ENCODE measurements at places on chromosomes 4 and X.

GRCh38 chrX:43909141-43909540 is 26.9 kb upstream of the MAOB start:
- no peak for DNase-seq

DNA sequence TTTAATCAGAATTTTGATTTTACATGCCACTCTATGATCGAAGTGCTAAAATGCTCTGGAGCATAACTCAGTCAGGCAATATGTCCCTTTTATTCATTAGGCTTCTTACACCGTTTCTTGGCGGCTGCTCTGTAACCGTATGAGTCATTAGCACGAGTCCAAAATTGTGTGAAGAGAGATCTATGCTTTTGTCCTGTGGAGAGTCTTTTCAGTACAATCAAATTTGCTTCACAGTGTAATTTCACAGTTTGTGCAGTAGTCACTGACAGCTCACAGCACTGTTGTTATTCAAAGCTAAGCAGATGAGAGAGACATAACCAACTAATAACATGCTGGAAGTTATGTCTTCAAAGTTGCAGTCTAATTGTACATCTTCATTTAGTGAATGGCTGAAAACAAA is 167.8 kb downstream of the PCDH10 start:
- peak; percentile 20 for DNase-seq

- no peak for DNase-seq
Observed at GRCh38 chr4:140888054-140888453, 131.9 kb upstream of the TBC1D9 start.

- DNase-seq: no peak
Observed at GRCh38 chr4:55758570-55758969, 61.0 kb upstream of the EXOC1L start.

- peak; percentile 79 for DNase-seq
Observed at GRCh38 chr4:1337376-1337831, 9.6 kb upstream of the UVSSA start.

DNA sequence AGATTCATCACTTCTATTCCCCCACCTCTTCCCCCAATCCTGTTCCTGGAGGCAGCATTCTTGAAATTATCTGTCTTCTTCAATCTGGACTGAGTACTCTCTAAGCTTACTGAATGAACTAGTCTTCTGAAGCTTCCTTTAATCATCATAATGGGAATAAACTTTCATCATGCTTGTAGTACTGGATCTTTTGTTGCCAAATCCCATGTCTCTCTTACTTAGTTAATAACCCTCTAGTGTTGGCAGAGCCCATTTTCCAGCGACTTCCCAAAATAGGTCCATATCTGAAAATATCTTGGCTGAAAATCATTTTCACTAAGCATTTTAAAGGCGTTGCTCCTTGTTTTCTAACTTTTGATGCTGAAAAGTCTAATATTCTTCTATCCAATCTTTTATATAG is 39.6 kb downstream of the RPS6KA3 start:
- DNase-seq: no peak

DNA sequence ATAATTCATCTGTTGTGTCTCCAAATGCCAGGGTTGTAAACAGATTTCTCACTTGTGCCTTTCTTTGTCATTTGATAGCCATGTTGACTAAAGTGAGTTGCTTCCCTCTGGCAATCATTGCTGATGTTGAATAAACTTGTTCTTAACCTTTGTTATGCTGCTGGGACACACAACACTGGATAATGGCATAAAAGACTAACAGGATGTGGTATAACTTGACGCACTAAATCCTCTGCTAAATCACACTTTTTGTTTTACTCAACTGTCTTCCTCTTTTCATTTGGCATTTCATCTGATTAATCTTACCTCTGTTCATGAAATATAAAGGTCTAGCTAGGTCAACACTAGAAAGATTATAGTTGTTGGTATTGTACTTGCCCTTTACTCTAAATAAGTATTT is 17.6 kb upstream of the CXCL5 start:
- DNase-seq: no peak

GRCh38 chr4:47882228-47882627 is 32.2 kb downstream of the NFXL1 start:
- DNase-seq: no peak

GRCh38 chrX:110321081-110321480 is 3.2 kb upstream of the AMMECR1 start:
- DNase-seq: no peak

DNA sequence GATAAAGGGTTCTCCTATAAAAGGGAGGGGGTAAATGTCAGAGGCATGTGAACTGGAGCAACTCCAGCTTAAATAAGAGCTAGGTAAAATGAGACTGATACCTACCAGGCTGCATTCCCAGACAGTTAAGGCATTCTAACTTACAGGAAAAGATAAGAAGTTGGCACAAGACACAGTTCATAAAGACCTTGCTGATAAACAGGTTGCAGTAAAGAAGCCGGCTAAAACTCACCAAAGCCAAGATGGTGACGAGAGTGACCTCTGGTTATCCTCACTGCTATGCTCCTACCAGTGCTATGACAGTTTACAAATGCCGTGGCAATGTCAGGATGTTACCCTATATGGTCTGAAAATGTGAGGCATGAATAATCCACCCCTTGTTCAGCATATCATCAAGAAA is 13.1 kb upstream of the SULT1B1 start:
- DNase-seq: no peak

- DNase-seq: no peak
Observed at GRCh38 chr4:109301651-109302360, 652 bp downstream of the COL25A1 start.

DNA sequence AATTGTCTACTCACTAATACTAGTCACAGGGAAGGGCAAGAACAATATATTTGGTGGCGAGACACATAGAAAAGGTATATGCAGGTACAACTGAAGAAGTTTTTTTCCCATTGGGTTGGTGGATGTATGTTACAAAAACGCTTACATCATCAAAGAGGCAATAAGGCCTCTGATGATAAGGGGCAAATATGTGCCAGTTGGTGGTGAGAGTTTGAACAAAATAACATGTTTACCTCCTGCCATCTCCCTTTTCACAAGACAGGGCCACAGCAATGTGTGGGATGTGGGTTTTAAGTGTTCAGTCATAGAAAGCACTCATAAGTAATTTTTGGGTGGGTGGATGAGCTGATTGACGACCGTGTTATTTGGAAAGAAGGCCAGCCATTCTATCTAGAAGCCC is 41.7 kb downstream of the PAGE2 start:
- DNase-seq: no peak

DNA sequence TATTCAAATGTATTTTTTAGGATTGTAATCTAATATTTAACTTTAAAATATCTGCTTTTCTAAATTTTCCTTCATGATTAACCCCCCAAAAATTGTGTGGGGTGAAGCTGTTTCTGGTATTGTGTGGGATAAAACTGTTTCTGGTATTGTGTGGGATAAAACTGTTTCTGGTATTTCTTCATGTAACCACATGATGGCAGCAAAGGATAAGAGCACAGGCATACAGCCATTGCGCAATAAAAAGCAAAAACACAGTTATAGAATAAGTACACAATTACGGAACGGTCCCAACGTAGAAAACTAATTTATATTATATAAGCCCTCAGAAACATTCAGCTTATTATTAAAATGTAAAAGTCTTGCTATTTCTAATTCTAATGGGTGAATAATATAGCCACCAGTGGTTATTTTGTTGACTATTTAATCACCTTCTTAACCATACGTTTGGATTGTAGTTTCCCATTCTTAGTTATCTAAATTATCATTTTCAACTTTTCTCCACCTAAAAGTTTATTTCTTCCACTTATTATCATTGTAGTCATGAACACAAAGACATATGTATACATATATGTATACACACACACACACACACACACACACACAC is 333.9 kb upstream of the FSTL5 start:
- peak; percentile 23 for DNase-seq

GRCh38 chrX:108257556-108257955 is 166.0 kb downstream of the ATG4A start:
- no peak for DNase-seq

GRCh38 chr4:26751838-26752237 is 108.8 kb upstream of the STIM2 start:
- no peak for DNase-seq

- no peak for DNase-seq
Observed at GRCh38 chr4:97370568-97370967, 772.7 kb downstream of the STPG2 start.

DNA sequence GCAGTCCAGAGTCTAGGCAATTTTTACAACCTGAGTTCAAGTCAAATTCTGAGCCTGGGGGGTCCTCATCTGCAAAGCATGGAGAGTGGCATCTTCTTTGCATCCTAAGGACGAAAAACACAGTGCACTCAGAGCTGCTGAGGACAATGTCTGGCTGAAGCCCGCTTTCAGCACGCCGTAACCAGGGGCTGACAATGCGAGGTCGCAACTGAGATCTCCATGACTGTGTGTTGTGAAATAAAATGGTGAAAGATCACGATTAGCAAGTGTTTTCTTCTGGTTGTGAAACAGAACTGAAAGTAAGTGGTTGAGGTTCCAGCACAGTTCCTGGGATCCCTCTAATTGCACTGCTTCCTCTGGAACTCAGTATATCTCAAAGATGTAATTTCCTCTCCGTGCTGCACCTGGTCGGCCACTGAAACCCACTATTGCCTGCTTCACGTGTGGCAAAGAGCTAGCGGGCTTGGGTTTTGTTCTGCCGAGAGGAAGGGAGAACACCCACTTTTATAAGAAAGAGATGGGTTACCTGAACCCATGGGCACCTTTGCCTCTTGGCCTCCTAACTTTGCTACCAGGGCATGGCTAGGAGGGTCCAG is 7.7 kb upstream of the F11 start:
- no peak for DNase-seq

- no peak for DNase-seq
Observed at GRCh38 chrX:18119856-18120255, 100.8 kb downstream of the BEND2 start.

GRCh38 chr4:16083241-16084191 is at the start of gene PROM1:
TSS of gene PROM1 (minus strand) at chr4:16084023. CDS start at chr4:16075906, 8,117 bp downstream.
- DNase-seq: no peak

GRCh38 chrX:1686642-1687041 is 71.8 kb downstream of the ASMT start:
- no peak for DNase-seq

GRCh38 chr4:10053635-10054453 is 32.5 kb upstream of the SLC2A9 start:
- DNase-seq: no peak

GRCh38 chr4:27267339-27267969 is 406.8 kb downstream of the STIM2 start:
- no peak for DNase-seq

DNA sequence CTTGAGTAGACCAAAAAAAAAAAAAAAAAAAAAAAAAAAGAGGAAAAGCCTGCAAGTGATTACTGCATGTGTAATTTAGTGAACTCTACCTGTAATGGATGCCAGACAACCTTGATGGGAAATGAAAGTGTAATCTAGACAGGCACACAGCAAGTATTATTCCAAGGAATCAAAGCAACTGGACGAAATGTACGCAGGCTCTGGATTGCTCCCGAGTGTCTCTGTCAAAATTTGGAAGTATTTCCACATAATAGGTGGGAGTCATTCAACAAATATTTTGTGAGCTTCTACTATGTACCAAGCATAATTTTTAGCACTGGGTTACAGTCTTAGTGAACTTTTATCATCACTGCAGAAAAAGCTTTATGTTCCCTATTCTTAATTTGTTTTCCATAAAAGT is 64.2 kb downstream of the LIMCH1 start:
- DNase-seq: no peak

- no peak for DNase-seq
Observed at GRCh38 chr4:123419885-123420755, 23.5 kb downstream of the SPRY1 start.

DNA sequence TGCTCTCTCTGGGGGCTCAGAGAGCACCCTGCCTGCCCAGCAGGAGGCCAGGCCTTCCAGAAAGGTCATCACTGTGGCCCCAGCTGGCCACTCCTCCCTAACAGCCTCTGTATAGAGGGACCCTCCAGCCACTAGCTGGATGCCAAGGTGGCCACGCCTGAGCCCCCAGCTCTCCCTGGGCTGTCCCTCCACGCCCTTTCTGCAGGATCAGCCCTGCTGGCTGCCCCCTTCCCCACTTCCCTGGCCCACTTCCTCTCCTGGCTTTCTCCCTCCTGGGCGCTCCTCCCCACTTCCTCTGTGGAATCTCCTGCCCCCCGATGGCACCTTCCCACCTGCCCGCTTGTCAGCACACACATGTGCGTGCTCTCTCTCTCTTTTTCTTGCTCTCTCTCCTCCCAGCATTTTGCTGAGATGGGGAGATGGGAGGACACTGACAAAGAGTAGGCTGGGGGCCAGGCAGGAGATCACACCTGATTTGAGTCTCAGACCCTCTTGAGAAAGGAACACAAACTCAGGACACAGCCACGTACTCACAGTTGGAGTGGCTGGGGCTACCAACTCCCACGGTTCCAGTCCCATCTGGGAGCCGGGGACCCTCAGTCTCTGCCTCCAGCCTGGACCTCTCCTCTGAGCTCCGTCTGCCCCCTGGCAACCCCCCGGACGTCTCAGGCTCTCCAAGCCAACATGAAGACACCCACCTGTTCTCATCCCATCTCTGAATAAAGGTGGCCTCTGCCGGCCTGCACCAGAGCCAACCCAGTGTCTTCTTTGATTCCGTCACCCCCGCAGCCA is 62.1 kb upstream of the AFAP1 start:
- no peak for DNase-seq

- DNase-seq: no peak
Observed at GRCh38 chrX:107721318-107721717, 54.3 kb downstream of the TSC22D3 start.

DNA sequence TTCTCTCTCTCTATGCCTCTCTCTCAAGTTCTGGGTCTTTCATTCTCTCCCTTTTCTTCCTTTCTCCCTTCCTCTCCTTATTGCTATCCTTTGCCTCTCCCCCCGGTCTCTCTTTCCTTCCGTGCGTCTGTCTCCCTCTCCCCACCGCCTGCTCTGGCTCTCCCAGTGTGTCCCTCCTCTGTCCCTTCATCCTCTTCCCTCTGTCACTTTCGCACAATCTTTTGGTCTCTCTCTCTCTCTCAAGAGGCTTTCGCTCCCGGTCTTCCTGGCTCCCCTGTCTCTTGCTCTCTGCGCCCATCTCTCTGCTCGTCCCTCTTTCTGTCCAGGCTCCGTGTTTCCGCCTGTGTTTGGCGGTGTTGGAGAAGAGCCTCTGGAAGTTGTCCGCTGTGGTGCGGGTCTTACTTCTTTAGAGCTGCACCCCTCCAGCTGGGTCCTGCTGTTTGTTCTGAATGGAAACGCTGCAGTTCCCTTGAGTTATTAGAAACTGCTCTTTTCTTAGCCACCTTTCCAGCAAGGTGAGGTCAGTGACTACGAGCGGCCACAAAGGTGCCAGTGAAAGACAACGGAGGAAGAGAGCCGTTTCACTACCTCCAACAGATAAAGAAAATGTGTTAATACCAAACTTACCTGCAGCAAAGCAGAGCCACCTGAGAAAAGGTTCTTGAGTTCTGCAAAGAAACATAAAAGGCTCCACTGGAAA is 1.1 kb downstream of the BMPR1B start:
- peak; percentile 53 for DNase-seq

- no peak for DNase-seq
Observed at GRCh38 chr4:43853565-43854264, 594.9 kb downstream of the KCTD8 start.

- DNase-seq: peak; percentile 29
Observed at GRCh38 chr4:8260656-8261111, 8.9 kb upstream of the HTRA3 start.

GRCh38 chr4:108622022-108622421 is 1.6 kb downstream of the RPL34 start:
- no peak for DNase-seq

All from Caki2 (cell line).